ENCODE measurements at places on chromosomes 16 and 17.
A peak's percentile ranks its signal among the peaks of the same experiment; 100 is the strongest.

DNA sequence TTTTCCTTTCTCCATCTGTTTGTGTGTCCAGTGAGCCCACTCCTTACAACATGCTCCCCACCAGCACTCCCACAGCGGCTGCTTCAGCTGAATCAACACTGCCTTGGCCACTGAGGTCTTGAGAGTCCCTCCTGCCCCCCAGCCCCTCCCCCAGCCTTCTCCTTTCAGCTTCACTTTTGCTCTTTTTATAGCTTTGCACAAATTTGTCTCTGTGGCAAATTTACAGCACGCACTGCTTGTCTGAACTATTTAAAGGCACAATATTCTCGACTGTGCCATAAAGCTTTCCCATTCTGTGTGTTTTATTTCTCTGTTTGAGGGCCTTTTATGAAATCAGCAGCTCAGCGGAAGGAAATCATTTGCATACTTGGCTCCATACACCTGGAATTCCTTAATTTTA is 579.3 kb downstream of the TOX3 start:
- no peak for DNase-seq

DNA sequence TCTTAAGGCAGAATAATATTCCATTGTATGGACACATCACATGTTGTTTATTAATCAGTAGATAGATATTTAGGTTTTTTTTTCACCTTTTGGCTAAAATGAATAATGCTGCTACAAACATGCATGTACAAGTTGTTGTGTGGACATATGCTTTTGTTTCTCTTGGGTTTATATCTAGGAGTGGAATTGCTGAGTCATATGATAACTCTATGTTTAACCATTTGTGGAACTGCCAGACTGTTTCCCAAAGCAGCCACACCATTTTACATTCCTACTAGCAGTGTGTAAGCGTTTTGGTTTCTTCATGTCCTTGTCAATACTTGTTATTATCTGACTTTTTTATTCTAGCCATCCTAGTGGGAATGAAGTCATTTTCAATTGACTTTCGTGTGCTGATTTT is 21.3 kb downstream of the CYLD start:
- DNase-seq = peak; percentile 36

DNA sequence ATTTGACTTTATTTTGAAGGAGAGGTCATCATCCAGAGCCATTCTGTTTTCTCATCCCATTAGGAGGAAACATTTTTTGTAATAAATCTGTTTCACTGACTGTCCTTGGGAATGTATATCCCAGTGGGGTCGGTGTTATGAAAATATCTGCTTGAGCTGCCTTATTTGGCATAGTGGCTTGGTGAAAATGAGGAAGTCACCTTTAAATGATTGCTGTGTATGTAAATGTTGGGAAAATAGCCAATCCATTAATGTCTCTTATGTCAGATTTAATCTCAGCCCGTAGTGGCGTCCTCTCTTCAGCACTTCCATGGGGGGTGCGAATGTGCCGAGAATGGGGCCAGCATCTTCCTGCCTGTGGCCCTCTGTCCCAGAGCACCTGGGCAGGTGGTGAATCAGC is 57.6 kb downstream of the BANP start:
- DNase-seq = no peak

GRCh38 chr16:87963400-87963799 is 12.2 kb downstream of the BANP start:
- DNase-seq = peak; percentile 91

DNA sequence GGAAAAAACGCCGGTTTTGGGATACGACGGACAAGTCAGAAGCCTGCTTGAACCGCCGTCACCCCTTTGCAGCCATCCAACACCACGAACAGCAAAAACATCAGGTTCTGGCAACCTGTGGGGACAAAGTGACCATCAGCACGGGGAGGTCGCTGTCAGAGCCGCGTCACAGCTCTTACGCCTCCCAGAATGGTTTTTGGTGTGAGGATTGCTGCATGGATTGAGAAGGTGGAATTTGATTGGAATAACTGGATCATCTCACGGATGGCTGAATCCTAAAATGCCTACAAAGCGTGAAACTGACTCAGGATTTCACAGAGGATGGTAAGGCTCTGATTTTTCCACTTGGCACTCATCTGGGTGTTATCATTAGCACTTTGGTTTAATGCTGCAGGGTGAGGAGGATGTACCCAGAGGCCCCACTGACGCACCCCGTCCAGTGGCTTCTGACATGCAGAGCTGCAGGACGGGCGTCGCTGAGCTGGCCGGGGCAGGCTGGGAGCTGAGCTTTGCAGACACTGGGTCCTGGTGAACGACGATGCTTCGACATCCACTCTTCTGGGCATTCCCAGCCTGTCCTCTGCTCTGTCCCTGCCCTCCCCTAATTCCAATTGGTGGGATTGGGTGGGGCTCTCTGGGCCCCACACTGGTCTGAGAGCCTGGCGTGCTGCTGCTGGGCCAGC is 73.4 kb upstream of the CREBBP start:
- no peak for DNase-seq

GRCh38 chr17:5283571-5284315 is 1.7 kb downstream of the RABEP1 start:
- no peak for DNase-seq

GRCh38 chr17:29155227-29155965 is 24.8 kb downstream of the MYO18A start:
- DNase-seq = no peak

- DNase-seq = no peak
Measured at GRCh38 chr17:18896146-18896545, 38.2 kb downstream of the PRPSAP2 start.
